Stimulated activated CD4-positive, alpha-beta T cell treated with anti-CD3 and anti-CD28 coated beads, Interleukin-15, amount 100 ng/mL, for 24 hours (primary cell): ENCODE measurements at places on chromosomes 4 and X.

GRCh38 chrX:133852837-133853356 is 132.5 kb downstream of the GPC3 start:
- no peak for DNase-seq

- DNase-seq, result no peak
Measured at GRCh38 chr4:68076194-68076593, 53.5 kb downstream of the TMPRSS11F start.

GRCh38 chr4:164056426-164057142 is 562.1 kb downstream of the TMA16 start:
- no peak for DNase-seq

DNA sequence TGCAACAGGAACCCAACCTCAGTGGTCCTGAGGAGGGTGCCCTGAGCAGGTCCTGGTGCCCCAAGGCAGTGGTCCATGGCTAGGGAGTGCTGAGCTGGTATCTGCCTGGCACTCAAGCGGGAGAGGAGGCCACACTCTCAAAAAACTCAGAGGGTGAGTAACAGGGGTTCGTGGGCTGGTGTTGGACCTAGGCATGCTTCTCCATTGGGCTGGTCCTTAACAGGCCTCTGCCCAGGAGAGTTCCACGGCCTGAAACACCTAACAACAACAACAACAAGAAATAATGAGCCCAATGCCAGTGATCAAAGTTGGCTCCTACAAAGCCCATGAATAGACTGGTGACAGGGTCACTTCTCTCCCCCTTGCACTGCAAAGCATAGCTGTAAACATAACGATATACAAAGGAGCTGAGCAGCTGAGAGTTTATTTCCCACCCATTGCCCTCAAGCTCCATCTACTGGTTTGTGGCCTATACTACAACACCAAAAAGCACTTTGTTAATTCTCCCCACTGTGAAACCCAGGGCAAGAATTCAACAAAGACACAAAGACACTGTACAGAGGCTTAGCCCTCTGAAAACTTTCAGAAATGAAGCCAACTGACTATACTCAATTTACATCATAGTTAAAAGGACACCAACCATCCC is 736.1 kb upstream of the ADGRL3 start:
- no peak for DNase-seq

GRCh38 chrX:49243166-49243565 is 7.9 kb downstream of the CCDC22 start:
- no peak for DNase-seq

- no peak for DNase-seq
Measured at GRCh38 chr4:36056136-36056535, 188.2 kb downstream of the ARAP2 start.

DNA sequence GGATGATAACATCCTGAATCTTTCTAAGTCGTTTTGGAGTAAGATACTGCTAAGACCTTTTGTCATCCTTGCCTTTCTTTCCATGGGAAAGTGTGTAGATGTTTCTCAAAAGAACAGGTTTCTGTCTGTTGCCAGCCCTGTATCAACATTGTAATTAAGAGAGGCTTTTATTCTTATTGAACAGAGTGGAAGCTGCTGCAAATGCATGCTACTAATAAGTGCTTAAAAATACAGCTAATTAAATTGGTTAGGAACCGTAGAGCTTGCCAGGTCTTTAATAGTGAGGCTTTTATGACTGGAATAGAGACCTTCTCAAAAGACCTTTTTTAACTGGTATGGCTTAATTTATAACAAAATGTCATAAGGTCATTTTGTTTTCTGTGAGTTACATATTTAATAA is 34.4 kb downstream of the INTU start:
- no peak for DNase-seq

DNA sequence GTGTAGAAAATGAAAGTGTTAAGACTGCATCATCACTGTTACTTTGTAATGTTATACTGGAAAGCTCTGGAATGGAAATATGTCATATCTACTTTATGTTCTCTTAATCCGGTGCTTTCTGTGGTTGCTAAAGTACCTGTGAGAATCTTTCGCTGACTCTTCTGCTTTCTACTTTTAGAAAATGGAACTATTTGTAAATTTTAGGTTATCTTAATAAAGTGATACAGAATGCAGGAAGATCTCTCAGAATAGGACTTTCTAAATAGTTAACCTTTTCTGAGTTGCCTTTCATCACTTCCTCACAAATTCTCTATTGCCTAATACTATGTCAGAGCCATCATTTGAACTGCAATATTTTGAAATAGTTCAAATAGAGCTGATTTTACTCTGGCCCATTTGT is 69.3 kb downstream of the BMP2K start:
- no peak for DNase-seq

DNA sequence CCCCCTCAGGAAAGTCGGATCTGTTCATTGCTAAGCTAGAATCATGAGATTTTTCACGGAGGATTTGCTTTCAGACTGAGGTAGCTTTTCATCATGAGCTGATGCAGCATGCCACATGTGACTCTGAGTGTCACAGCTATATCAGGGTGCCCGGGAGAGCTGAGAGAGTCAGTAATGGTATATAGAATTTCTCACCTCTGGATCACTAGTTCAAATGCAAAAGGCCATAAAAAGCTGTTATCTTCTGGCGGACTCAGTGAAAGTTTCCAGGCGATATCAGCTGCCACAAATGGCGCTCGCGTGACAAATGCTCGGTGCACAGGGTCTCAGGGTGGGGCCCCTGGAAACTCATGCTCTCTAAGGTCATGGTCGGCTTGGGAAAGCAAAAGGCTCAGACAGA is 150.1 kb downstream of the DHX15 start:
- no peak for DNase-seq

GRCh38 chr4:159451006-159451405 is 348.1 kb downstream of the RAPGEF2 start:
- no peak for DNase-seq

GRCh38 chr4:123299212-123299691 is 97.3 kb upstream of the SPRY1 start:
- DNase-seq, result no peak

GRCh38 chrX:9429767-9430166 is 35.1 kb upstream of the TBL1X start:
- no peak for DNase-seq

DNA sequence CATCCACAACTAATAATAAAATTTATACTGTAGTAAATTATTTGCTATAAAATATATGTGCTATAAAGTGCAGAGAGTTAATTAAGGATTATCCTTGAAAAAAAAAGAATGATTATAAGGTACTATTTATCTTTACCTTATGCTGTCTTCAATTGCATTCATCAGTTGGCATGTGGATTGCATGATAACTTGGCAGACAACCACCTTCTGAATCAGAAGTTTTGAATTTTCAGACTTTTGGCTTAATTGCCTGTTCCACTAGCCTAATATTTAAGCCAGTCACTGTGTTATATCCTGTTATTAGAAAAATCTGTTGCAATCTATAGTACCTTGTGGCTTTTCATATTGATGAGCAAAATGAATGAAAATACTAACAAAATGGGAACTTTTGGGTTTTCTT is 1040.3 kb upstream of the PCDH10 start:
- DNase-seq, result no peak

- DNase-seq, result peak; percentile 2
Measured at GRCh38 chrX:67544281-67545035, 637 bp downstream of the AR start.

DNA sequence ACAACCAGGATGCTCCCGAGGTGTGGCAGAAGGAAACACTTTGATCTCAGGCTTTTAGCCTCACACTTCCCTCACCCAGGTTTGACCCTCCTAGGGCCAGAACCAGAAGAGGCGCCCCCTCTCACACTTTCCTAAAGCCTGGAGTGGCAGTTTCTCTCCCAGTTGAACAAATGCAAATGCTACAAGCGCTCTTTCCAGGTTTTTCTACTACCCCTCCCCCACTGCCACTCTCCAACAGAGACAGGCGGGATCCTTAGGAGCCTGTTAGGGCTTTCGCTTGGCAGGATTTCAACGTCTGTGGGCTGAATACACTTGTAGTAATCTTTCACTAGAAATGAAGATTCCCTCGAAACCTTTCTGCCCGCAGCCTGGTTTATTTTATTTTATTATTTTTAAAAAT is 2.4 kb downstream of the TSC22D3 start:
- no peak for DNase-seq

DNA sequence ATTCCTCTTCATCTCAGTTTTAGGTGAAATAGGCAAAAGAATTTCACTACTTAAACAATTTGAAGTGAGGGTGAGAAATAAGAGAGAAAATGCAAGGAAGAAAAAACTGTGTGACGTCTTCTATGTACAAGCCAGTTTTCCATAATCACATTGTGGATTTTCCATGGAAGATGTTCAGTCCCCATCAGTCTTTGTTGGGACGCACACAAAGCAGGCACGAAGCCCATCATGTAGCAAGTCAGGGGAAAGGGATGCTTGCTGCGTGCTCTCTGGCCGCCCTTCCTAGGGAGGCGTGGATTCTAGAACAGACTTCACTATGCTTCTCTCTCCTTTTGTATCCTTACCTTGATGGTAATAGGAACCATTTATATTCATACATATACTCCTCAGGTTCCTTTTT is 54.7 kb downstream of the RBPJ start:
- DNase-seq, result no peak

DNA sequence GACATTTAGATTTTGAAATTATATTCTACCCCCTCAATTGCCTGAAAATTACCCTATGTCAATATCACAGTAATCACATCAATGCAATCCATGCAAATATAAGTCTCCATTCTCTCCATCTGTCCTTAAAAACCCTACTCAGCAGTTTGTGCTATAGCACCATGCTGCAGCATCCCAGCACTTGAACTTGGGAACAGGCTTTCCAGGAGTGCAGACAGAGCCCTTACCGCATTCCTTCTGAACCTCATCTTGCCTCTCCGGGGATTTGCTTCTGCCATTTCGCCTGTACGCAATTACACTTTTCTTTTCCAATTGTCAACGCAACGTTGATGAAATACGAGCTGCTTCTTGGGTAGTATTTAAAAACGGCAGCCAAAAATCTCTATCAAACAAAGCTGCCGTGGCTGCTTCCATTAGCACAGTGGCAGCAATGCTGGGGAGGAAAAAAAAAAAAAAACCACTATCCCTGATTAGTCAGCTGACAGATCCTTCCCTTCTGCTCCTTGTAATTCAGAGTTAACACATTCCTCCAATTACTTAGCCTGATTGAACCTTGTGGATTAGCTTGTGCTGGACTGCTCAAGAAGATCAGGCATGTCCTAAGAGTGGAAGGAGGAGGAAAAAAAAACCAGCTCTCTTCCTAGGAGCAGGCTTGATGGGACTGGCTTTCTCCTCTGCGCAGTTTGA is 65.6 kb downstream of the MCF2 start:
- DNase-seq, result no peak

DNA sequence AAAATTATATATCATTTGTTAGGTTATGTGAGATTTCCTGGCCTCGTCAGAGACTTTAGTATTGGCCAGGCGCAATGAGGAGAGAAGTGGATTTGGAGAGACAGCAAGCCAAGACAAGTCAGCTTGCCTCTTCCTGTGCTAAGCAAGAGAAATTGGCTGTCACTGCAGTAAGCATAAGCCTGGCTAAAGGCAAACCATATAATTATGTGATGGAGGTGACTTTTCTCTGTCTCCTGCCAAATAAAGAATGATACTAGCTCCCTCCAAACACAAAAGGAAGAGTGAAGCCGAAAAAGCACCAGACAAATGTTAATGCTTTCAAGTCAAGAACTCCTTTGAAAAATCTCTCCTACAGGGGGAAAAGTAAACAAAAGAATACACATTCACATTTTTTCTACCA is 2246.0 kb downstream of the ARAP2 start:
- DNase-seq, result no peak

DNA sequence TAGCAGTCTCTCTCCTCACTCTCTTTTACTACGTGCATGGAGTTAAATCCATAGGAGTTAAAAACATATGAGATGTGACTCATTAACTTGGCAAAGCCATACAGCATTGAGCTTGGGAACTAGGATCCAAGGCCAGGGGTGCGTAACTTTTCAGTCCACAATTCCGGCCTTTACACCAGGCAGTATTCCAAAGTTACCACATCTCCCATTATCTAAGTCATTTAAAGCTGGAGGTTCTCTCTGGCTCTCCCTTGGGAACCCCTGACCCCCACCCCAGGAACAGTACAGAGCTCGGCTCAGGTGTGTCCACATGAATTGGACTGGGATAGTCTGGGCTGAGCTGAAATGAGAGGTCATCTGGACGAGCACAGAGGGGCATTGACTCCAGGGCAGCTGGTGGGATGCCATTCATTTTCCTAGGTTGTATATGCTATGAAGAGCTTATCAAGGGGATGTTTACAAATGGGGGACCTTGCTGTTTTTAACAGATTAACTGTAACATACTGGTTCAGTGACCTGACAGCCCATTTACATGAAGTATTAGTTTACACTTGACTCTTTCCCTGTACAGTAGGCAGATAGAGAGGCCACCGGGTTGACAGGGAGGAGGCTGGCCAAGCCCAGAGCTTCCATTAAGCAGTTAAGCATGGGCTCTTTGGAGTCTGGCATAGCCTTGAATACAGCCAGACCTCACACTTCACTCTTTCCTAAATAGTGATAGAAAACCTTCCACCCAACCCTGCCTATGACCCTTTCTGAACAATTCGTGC is 128.8 kb downstream of the RAB28 start:
- DNase-seq, result no peak

DNA sequence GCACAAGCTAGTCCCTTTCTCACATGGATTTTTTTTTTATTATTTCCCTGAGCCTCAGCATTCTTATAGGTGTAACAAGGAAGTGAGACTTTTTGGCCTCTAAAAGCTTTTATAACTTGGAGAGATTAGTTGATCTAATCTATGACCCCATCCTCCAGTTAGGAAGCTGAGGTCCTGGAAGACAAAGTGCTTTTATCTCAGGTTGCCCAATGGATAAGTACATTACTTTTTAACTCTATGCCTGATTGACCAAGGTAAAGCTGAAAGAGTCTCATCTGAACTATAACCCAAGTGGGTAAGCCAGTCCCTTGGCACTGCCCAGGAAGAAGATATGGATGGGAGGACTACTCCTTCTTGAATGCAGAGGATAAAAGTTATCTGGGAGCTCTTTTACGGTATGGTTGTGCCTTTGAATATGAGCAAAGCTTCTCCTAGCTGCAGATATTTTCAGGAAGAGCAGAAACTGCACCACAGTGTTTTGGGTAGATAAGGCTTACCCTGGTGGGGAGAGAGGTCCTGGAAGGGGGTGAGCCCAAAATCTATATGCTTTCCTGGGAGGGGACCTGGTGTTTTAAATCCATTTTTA is 40.2 kb downstream of the VSIG4 start:
- no peak for DNase-seq

- DNase-seq, result no peak
Measured at GRCh38 chrX:11117745-11118144, 6.6 kb downstream of the HCCS start.

GRCh38 chrX:118698516-118699170 is 28.8 kb upstream of the IL13RA1 start:
- no peak for DNase-seq

- peak; percentile 54 for DNase-seq
Measured at GRCh38 chr4:8267077-8267476, 2.5 kb upstream of the HTRA3 start.

DNA sequence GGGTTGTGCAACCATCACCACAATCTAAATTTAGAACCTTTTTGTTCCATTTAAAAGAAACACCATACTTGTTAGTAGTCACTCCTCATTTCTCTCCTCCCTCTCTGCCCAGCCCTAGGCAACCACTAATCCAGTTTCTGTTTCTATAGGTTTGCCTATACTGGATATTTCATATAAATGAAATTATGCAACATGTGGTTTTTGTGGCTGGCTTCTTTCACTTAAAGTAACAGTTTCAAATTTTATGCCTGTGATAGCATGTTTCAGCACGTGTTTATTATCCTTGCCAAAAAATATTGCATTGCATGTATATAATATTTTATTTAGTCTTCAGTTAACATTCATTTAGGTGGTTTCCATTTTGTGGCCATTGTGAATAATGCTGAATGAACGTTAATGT is 437.6 kb downstream of the IL1RAPL1 start:
- DNase-seq, result no peak

GRCh38 chr4:56701161-56701480 is 20.0 kb upstream of the HOPX start:
- no peak for DNase-seq
